ENCODE measurements at places on chromosomes 7 and 10.

- no peak for DNase-seq
Measured at GRCh38 chr7:137694405-137694804, 152.4 kb downstream of the DGKI start.

- no peak for DNase-seq
Measured at GRCh38 chr10:99470327-99470726, 39.9 kb upstream of the GOT1 start.

GRCh38 chr10:128277267-128277840 is 151.1 kb upstream of the MKI67 start:
- no peak for DNase-seq

GRCh38 chr10:99346247-99346646 is 17.1 kb downstream of the CNNM1 start:
- no peak for DNase-seq

All from Panc1 (cell line).